Left ventricle myocardium inferior (tissue), 1 donor: ENCODE measurements at places on chromosomes 5 and 9. TPM values are rescaled to one million over a fixed set of nuclear protein-coding genes. Genes with fewer than 3 reads are reported as not detected.

The CCNO gene
- not detected for total RNA-seq

The FBN2 gene
- 34.1 TPM for total RNA-seq

DNA sequence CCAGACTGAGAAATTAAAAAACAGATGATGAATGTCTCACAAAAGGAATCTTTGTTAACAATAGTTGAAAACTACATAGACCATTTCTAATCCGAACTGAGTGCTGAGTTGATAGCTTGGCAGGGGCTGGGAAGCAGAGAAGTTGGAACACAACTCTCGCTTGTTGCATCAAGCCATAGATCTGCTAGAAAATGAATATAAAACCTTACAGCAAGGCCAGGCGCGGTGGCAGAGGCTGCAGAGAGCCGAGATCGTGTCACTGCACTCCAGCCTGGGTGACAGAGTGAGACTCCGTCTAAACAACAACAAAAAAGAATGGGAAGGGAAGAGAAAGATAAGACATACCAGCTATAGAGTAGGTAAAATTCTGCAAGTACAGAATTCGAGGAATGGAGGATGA lies 28.0 kb upstream of the SPZ1 start:
- no peaks in the 10 kb centered on the region for H3K36me3 ChIP-seq
- DNase-seq = no peak
- no peaks in the 10 kb centered on the region for H3K4me1 ChIP-seq
- no peaks in the 10 kb centered on the region for H3K27me3 ChIP-seq
- H3K4me3 ChIP-seq = no peak overlapping the region
- H3K27ac ChIP-seq = no peak overlapping the region

DNA sequence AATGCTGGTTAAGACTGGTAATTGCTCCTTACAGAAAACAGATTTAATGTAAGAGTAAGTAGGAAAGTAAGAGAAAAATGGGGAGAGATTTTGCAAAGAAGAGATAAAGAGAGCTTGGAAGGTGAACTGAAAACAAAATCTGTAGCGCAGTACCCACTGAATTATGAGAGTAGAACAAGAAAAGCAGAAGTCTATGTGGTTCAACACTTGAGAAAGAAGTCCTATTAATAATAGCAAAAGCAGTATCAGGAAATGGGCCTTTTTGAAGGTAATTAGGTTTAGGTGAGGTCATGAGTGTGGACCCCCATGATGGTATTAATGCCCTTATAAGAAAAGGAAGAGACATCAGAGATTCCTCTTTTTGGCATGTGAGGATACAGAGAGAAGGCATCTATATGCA lies 460.6 kb downstream of the CETN3 start:
- DNase-seq = no peak
- H3K27ac ChIP-seq = no peak overlapping the region
- H3K4me3 ChIP-seq = no peak overlapping the region
- H3K4me1 ChIP-seq = peaks cover 7% of the 10 kb centered on the region

DNA sequence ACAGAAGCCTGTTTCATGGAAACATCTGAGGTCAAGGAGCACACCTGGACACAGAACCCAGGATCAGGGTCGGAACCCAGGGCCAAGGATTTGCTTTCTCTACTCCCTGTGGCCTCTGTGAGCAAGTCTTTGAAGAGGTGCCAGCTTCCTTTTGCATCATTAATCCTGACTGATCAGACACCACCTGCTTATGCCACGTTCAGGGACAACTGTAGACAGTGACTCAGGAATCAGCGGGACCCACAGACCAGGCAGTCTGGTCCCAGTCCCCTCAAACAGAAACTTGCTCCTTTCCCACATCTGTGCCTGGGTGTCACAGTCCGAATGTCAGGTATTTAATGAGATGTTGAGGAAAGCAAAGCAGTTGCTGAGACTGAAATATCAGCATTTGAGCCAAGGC lies 154.8 kb downstream of the SGCD start:
- DNase-seq = no peak
- no peaks in the 10 kb centered on the region for H3K27me3 ChIP-seq
- H3K27ac ChIP-seq = no peak overlapping the region
- no peak overlapping the region for H3K4me3 ChIP-seq

DNA sequence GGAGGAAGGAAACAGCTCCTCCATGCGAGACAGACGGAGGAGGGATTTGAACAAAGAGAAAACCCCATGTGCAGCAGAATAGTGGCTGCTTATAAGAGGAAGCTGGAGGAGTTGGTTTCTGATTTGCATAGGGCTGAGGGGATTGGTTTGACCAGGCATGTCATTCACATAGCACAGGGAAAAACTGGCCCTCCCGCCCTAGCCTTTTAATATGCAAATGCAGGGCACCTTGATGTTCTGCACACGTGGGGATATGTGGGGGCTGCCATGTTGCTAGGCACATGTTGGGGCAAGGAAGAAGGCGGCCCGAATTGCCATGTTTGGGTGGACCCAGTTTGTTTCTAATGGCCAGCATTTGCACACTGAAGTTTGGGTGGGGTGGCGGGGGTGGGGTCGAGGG lies 42.2 kb downstream of the OSMR start:
- H3K4me1 ChIP-seq = peaks cover 4% of the 10 kb centered on the region
- no peak overlapping the region for H3K27ac ChIP-seq
- H3K4me3 ChIP-seq = no peak overlapping the region
- no peak for DNase-seq
- no peaks in the 10 kb centered on the region for H3K27me3 ChIP-seq

DNA sequence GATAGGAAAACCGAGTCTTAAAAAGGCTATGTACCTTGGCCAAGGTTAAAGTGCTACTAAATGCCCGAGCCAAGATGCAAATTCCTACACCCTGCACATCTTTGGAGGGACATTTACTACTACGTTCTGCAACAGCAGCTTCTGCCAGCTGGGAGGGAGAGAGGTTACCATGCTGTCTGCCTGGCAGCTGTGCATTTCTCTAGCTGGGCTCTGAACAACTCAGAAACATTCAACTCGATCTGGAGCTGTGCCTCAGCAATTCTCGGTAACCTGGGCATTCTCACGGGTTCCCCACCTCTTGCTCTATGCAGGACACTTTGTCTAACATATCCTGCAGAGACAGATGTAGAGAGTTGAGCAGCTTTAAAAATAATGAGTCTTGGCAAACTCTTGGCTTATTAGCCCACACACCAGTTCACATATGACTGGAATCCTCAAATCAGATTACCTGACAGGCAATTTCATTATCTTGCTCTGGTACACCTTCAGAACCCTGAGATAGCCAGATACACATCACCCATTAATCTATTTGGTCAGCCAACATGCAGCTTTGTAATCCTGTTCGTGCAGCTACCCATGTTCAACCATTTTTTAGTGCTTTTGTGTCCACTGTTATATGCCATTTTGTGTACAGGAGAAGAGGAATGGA lies 115.8 kb downstream of the EFNA5 start:
- peak; percentile 23 for DNase-seq
- H3K4me1 ChIP-seq = peaks cover 52% of the 10 kb centered on the region
- H3K4me3 ChIP-seq = no peak overlapping the region
- peak overlapping the region; percentile 81 for H3K27ac ChIP-seq
- no peaks in the 10 kb centered on the region for H3K36me3 ChIP-seq
- no peaks in the 10 kb centered on the region for H3K27me3 ChIP-seq

- peaks cover 21% of the 10 kb centered on the region for H3K4me1 ChIP-seq
- no peak for DNase-seq
- H3K36me3 ChIP-seq = no peaks in the 10 kb centered on the region
- H3K27ac ChIP-seq = no peak overlapping the region
Measured at GRCh38 chr9:135073081-135073740, 14.3 kb upstream of the OLFM1 start.

DNA sequence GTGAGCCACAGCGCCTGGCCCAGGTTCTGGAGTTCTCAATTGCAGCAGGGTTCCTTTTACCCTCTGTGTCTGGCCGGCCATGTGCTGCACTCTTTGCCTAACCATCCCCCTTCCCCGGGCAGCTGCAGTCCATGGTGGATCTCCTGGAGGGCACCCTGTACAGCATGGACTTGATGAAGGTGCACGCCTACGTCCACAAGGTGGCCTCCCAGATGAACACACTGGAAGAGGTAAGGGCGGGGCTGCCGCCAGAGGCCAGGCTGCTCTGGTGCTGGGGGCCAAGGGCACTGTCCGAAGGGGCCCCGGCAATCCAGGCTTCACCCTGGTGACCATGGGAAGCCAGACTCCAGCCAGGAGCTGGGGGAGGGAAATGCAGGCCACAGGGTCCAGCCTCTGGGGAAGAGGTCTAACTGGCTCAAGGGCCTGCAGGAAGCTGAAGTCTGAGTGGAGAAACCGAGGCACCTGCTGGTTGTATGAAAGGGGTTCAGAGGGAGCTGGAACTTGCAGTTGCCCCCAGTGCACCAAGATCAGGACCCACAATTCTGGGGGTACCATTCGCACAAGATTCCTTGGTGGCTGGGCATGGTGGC lies 18.1 kb downstream of the OLFML2A start:
- no peak overlapping the region for H3K4me3 ChIP-seq
- peaks cover 73% of the 10 kb centered on the region for H3K4me1 ChIP-seq
- no peak for DNase-seq
- H3K27ac ChIP-seq = peak overlapping the region; percentile 80
- no peaks in the 10 kb centered on the region for H3K27me3 ChIP-seq
